Naive thymus-derived CD4-positive, alpha-beta T cell (primary cell): ENCODE measurements at places on chromosomes 1 and 21. TPM values are rescaled to one million over a fixed set of nuclear protein-coding genes. Genes with fewer than 3 reads are reported as not detected.

GIPC2 gene
- total RNA-seq: not detected in 2 replicates

GRCh38 chr1:230081751-230082150 is 14.7 kb downstream of the GALNT2 start:
- no peak overlapping the region for H3K4me3 ChIP-seq
- no peaks in the 10 kb centered on the region for H3K27me3 ChIP-seq
- peaks cover 11% of the 10 kb centered on the region for H3K4me1 ChIP-seq
- no peak overlapping the region for H3K27ac ChIP-seq
- H3K36me3 ChIP-seq: no peaks in the 10 kb centered on the region

DNA sequence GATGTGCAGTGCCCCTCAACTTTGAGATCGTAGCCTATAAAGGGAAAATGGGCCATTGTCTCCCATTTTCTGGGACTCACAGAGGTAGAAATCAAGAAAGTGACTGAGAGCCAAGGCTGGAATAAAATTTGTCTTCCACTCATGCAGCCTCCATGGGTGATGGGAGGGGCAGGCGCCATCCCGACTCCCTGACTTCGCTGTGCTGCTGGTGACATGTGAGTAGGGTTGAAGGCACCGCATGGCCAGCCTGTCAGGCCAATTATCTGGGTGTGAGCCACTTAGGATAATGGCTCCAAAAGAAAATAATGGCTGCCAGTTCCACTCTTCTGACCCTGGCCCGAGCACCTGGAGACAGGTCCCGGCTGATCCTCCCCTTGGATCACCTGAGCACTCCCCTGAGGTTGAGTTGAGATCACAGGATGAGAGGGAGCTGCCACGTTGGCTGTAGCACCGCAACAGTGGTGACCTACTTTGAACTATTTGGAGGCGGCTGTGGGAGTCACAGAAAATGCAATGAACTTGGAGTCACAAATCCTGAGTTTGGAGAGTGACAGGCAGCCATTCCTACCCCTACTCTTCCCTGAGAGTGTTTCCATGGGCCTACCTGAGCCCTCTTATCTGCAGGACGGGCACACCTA is 26.3 kb downstream of the CAPN9 start:
- no peak for DNase-seq
- H3K36me3 ChIP-seq: no peaks in the 10 kb centered on the region
- H3K27ac ChIP-seq: no peak overlapping the region
- H3K27me3 ChIP-seq: no peaks in the 10 kb centered on the region

KCNH1 gene
- not detected in 2 replicates for total RNA-seq

ZBTB8B gene
- 0.02 TPM in 1 of 2 replicates, not detected in the other for total RNA-seq

SEMA6C gene
- 1.3 and 2.5 TPM in 2 replicates for total RNA-seq

DNA sequence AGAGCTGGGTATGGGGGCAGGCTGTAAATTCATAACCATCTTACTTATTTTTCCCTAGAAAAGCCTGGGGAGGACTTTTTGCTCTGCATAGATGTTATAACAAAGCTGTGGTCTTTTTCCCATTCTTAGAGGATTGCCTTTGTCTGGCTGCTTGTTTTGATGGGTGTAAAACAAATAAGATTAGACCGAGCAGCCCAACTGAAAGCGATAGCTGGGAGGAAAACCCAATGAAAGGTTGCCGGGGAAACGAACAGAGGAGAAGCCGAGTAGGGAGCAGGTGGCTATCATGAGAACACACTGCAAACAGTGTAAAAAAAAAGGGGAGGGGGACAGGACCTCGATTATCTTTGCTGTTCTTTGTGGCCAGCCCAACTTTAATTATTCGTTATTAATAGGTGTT is 1.9 kb downstream of the ELAVL4 start:
- DNase-seq: no peak
- H3K4me1 ChIP-seq: peaks cover 3% of the 10 kb centered on the region
- no peak overlapping the region for H3K4me3 ChIP-seq
- H3K36me3 ChIP-seq: no peaks in the 10 kb centered on the region
- no peak overlapping the region for H3K27ac ChIP-seq

DNA sequence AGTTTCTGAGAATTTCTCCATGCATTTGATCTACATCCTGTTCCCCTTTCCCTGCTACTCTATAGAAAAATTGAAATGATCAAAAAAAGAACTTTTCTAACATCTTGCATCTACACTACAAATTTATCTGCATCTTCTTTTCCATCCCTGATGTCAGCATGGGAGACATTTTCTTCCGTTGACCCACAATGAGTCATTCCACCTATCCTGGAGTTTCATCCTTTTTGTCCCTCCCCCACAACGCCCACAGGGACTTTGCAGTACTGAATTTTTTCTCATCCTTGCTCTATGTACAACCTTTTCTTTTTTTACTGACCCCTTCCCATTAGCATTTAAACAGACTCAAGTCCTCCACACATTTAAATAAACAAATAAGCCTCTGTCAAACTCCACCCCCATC is 112.2 kb upstream of the MROH9 start:
- no peak for DNase-seq
- no peak overlapping the region for H3K27ac ChIP-seq
- H3K4me1 ChIP-seq: no peaks in the 10 kb centered on the region
- no peak overlapping the region for H3K4me3 ChIP-seq
- no peaks in the 10 kb centered on the region for H3K27me3 ChIP-seq
- H3K36me3 ChIP-seq: no peaks in the 10 kb centered on the region

GRCh38 chr1:5921129-5921528 is 71.1 kb downstream of the NPHP4 start:
- H3K4me1 ChIP-seq: no peaks in the 10 kb centered on the region
- H3K27me3 ChIP-seq: no peaks in the 10 kb centered on the region
- no peaks in the 10 kb centered on the region for H3K36me3 ChIP-seq
- H3K4me3 ChIP-seq: no peak overlapping the region
- H3K27ac ChIP-seq: no peak overlapping the region
- no peak for DNase-seq

RIMS3 gene
- total RNA-seq: 2.5 TPM

TRIM62 gene
- 22.8 TPM for total RNA-seq

CD1B gene
- total RNA-seq: not detected

LAX1 gene
- total RNA-seq: 18.6 TPM

DNA sequence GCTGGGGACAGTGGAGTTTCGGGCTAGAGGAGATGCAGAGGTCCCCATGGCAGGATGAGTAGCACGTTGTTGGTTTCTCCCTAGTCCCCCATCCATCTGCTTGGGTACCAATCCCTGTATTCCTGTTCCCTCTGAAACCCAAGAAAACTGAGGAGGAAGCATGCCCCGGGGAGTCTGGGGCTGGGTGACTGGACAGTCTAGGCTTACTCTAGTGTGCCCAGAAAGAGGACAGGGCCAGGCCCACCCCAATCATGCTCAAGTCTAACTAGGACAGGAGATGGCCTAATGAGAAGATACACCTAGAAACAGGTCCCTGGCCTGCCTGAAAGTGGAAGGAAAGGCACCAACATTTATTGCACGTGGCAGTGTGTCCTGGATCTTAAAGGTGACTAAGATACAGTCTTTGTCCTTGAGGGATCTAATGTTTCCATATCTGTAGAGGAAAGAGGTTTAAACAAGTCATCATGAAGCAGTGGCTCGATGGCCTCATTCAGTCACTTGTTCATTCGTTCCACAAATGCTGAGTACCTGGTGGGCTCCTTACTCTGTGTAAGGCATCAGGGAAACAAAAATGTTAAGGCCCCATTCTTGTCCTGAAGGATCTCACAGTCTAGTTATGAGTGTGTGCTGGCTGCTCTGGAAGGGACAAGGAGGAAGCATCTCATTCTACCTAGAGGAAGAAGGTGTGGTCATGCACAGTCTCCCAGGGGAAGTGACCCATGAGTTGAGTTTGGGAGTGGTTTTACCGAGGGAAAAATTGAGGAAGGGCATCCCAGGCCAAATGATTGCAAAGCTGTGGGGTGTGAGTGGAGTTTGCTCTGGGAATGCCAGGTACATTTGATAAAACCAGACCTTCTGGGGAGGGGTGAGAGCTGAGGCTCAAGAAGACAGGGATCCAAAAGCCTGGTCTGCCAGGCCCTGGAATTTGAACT is 10.0 kb downstream of the CDK18 start:
- no peaks in the 10 kb centered on the region for H3K27me3 ChIP-seq
- no peak for DNase-seq
- no peak overlapping the region for H3K27ac ChIP-seq

C8A gene
- total RNA-seq: not detected

DNA sequence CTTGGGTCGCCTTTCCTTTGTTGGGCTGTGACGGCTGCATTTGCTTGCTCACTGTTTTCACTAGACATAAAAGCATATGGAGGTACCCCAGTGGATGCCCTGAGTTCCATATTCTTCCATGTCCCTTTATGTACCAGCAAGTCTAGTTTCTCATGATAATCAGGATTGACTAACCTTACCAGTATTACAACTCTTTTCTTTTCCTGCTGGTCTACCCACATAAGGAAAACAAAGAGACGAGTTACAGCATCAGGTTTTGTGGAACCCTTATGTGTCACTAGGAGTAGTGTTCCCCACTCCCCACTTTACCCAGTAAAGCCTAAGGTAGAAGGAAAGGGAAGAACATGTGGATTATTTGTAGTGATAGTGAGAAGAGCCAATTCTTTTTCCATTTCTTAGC is 16.4 kb upstream of the CENPF start:
- H3K4me3 ChIP-seq: no peak overlapping the region
- H3K27me3 ChIP-seq: no peaks in the 10 kb centered on the region
- DNase-seq: no peak
- no peak overlapping the region for H3K27ac ChIP-seq

- no peaks in the 10 kb centered on the region for H3K27me3 ChIP-seq
- H3K27ac ChIP-seq: no peak overlapping the region
- H3K4me3 ChIP-seq: no peak overlapping the region
- DNase-seq: no peak
Measured at GRCh38 chr1:148385371-148386030, 97.6 kb downstream of the PPIAL4G start.

- no peak for DNase-seq
- no peak overlapping the region for H3K4me3 ChIP-seq
- no peaks in the 10 kb centered on the region for H3K4me1 ChIP-seq
- no peaks in the 10 kb centered on the region for H3K27me3 ChIP-seq
Measured at GRCh38 chr1:50697440-50698421, 262.3 kb downstream of the FAF1 start.

- H3K4me1 ChIP-seq: no peaks in the 10 kb centered on the region
- H3K27me3 ChIP-seq: no peaks in the 10 kb centered on the region
- no peaks in the 10 kb centered on the region for H3K36me3 ChIP-seq
- DNase-seq: no peak
- no peak overlapping the region for H3K27ac ChIP-seq
- no peak overlapping the region for H3K4me3 ChIP-seq
Measured at GRCh38 chr1:203000217-203000944, 6.8 kb upstream of the TMEM183A start.

GRCh38 chr1:56070601-56071000 is 508.8 kb downstream of the PLPP3 start:
- H3K4me3 ChIP-seq: no peak overlapping the region
- H3K27me3 ChIP-seq: no peaks in the 10 kb centered on the region
- H3K27ac ChIP-seq: no peak overlapping the region
- DNase-seq: no peak
- H3K36me3 ChIP-seq: no peaks in the 10 kb centered on the region

GRCh38 chr1:173330149-173330951 is 123.2 kb upstream of the TNFSF4 start:
- H3K4me1 ChIP-seq: no peaks in the 10 kb centered on the region
- no peak overlapping the region for H3K27ac ChIP-seq
- no peaks in the 10 kb centered on the region for H3K36me3 ChIP-seq
- H3K27me3 ChIP-seq: no peaks in the 10 kb centered on the region

GRCh38 chr1:109787845-109788601 is 24.3 kb upstream of the EPS8L3 start:
- no peaks in the 10 kb centered on the region for H3K36me3 ChIP-seq
- no peak overlapping the region for H3K27ac ChIP-seq
- H3K4me1 ChIP-seq: peaks cover 37% of the 10 kb centered on the region
- H3K4me3 ChIP-seq: no peak overlapping the region
- H3K27me3 ChIP-seq: no peaks in the 10 kb centered on the region

GRCh38 chr1:113857776-113858175 is 13.7 kb downstream of the PTPN22 start:
- H3K4me1 ChIP-seq: peaks cover 25% of the 10 kb centered on the region
- H3K27ac ChIP-seq: no peak overlapping the region
- no peaks in the 10 kb centered on the region for H3K36me3 ChIP-seq

LCA5L gene
- total RNA-seq: not detected in 2 replicates

- H3K27me3 ChIP-seq: no peaks in the 10 kb centered on the region
- H3K4me1 ChIP-seq: no peaks in the 10 kb centered on the region
- H3K4me3 ChIP-seq: no peak overlapping the region
- no peak for DNase-seq
Measured at GRCh38 chr1:56968878-56969495, 3.2 kb upstream of the C8B start.

DNA sequence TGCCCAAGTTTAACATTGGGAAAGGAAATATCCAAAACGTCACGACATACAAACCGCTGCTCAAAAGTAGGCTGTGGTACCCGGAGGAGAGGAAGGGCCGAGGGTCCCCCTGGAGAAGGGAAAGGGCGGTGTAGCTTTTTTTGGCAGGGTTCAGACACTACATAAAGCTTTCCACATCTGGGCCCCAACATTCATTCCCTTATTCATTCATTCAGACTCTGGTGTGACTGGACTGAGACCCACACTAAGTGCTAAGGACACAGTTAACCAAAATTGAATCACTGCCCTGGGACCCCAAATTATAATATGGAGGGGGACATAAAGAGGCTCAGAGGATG is 10.3 kb upstream of the COL8A2 start:
- peaks cover 13% of the 10 kb centered on the region for H3K36me3 ChIP-seq
- no peak overlapping the region for H3K4me3 ChIP-seq
- no peak overlapping the region for H3K27ac ChIP-seq
- H3K27me3 ChIP-seq: no peaks in the 10 kb centered on the region
- H3K4me1 ChIP-seq: no peaks in the 10 kb centered on the region
- no peak for DNase-seq
